Hippocampal formation (tissue), 2 donors: ENCODE measurements at places on chromosomes 12 and 14.

GRCh38 chr14:26984311-26985177 lies 386.7 kb upstream of the NOVA1 start:
- DNase-seq: peak; percentile 65

GRCh38 chr14:38056270-38056669 lies 151.4 kb upstream of the SSTR1 start:
- no peak for DNase-seq

- DNase-seq: no peak
These were observed 394.6 kb downstream of the AEBP2 start for GRCh38 chr12:19833775-19834501.

GRCh38 chr12:32603858-32604257 lies 75.2 kb upstream of the DNM1L start:
- no peak for DNase-seq

GRCh38 chr12:92879698-92880322 lies 49.3 kb downstream of the EEA1 start:
- DNase-seq: no peak

- DNase-seq: no peak
These were observed 213.4 kb upstream of the EGLN3 start for GRCh38 chr14:34164162-34164864.

- DNase-seq: no peak
These were observed 11.1 kb upstream of the EPS8 start for GRCh38 chr12:15800278-15800677.

- peak; percentile 38 for DNase-seq
These were observed 875 bp downstream of the HSPA2 start for GRCh38 chr14:64541261-64541971.

DNA sequence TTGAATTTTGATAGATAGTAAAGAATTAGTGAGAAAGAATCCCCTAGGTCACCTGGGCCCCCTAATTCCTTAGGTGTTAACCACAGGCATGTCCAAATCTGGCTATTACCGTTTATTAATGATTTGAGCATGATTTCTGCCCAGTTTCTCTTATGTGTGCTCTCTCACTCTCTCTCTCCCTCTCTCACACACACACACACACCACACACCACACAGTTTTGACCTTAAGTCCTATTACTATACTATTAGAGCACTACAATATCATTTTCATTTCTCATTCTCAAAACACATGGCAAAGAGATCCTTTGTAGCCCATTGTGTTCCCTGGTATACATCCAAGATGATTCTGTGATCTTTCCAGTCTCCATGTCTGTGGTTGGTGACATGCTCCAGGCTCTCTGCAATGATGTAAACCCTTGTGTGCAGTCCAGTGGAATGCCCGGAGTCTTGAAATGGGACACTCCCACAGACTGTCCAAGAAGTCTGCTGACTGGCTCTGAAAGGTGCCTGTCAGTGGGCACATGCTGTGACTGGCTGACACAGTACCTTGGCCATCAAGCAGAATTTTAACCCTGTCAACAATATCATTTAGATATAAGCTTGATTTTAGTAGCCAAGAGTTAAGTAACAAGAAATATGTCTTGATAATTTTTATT lies 96.2 kb downstream of the FIGNL2 start:
- DNase-seq: peak; percentile 90

DNA sequence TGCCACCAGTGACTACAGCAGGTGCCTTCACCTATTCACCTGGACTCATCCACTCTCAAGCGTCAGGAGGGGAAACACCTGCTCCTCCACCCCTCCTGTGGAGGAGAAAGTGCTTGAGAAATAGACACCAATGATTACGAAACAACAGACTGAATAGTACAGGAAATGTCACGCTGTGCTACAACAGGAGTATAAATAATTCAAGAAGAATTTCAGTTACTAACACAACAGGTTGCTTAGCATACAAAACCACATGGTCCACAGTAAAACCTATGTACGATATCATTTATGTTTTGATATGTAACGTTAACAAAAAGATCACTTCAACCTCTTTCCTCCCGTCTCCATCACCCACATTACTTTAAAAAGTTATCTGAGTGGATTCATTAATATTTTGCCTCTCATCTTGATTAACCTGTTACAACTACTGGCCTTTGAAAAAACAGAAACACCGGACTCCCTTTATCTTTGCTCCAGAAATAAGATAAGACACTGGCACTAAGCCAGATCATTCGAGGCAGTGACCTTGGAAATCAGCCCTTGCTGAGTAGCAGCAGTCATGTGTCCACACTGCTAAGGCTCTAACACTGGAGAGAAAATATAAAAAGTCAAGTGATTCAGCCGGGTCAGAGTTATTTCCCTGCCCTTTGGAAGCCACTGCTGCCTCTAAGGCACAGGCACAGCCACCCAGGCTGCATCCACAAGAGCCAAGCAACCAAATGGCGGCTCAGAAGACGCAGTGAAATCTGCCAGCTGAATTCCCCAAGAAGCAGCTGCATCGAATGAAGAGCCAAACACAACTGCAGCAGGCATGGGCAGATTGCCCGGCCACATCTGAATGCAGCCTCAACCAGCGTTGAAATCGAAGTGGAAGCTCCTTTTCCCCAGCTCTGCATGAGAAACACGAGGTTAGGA lies 40.9 kb downstream of the NT5DC3 start:
- peak; percentile 28 for DNase-seq

DNA sequence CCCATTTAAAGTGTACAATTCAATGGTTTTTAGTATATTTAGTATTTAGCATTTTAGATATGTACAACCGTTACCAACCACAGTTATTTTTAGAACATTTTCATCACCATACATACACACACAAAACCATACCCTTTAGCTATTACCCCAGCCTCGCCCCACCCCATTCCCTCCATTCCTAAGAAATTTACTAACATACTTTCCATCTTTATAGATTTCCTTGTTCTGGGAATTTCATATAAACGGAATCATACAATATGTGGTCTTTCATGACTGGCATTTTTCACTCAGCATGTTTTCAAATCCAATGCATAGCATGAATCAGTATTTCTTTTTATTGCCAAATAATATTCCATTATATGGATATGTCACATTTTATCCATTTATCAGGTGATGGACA lies 101.5 kb downstream of the TAOK3 start:
- DNase-seq: no peak

DNA sequence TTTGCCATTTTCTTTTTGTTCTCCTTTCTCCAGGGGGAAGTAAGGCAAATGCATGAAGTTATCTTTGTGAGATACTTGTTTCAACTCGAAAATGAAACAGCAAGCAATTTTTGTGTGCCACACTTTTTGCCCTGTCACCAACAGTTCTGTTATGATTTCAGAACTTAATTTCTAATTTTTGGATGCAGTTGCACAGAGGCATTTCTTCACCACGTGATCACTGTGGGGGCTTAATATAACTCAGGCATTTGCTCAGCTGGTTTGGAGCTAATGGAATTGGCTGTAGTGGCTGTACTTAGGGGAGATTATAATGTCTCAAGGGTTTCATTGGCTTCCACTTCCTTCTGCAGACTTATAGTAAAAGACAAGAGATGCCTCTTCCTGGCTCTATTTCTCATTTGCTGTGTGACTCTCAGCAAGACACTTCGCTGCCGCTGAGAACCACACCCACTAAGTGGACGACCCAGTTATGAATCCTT lies 452.4 kb downstream of the RAD51B start:
- DNase-seq: no peak

- no peak for DNase-seq
These were observed 44.9 kb upstream of the KCNMB4 start for GRCh38 chr12:70321191-70321590.

GRCh38 chr12:28184375-28184774 lies 5.9 kb upstream of the CCDC91 start:
- DNase-seq: no peak

DNA sequence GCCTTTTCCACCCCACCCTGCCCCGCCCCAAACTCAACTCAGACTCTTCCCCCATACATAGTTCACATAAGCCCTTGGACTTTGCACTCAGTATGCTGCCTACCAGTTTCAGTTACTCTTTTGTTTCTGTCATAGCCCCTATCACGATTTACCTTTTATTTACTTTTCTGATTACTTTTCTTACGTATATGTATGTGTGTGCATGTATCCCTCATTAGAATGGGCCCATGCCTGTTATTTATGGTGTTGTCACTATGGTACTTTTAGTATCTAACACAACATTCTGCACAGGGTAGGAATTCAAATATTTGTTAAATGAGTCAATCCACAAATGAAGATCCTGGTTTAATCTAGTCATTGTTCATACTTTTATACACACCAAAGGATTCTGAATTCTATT lies 16.5 kb upstream of the LUM start:
- no peak for DNase-seq

- no peak for DNase-seq
These were observed 11.5 kb upstream of the KDM2B start for GRCh38 chr12:121592320-121592719.
